Stomach (tissue), 19 donors: ENCODE measurements at places on chromosomes 13 and 19.
A peak's percentile ranks its signal among the peaks of the same experiment; 100 is the strongest.

GRCh38 chr13:94232956-94233355 lies 246.5 kb downstream of the DCT start:
- DNase-seq = no peak

GRCh38 chr13:81051873-81052272 lies 710.9 kb upstream of the SPRY2 start:
- DNase-seq = no peak

- peak; percentile 46 for DNase-seq
Measured at GRCh38 chr19:3411636-3412035, 45.3 kb downstream of the NFIC start.

- DNase-seq = no peak
Measured at GRCh38 chr19:39701291-39701690, 3.0 kb upstream of the LGALS14 start.

DNA sequence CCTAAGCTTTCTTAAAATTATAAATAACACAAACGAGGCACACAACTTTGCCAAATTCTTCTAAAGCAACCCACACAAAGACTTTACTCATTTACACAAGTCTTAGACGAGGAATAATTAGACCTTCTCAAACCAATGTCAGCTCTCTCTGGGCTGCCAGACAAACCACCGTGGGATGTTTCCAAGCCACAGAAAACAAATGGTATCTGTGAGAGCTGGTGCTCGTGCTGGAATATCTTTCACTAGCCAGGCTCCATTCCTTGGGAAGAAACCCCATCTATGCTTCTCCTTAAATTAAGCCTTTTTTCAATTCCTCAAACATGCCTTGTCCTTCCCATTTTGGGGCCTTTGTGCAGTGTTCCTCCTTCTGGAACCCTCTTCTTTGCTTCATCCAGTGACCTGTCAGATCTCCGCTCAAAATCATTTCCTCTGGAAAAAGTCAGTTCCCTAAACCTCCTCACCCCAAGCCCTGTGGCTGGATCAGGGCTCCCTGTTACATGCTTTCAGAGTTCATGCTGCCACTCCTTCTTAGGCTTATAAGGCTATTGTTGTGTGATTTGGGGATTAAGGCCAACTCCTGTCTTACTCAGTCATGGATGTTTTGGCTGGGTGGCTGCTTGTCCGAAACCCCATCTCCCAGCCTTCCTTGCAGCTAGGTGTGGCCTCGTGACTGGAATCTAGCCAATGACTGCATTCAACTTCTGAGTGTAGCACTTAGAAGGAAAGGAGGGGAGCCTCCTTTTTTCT lies 64.2 kb upstream of the GTF2F2 start:
- no peak for DNase-seq

DNA sequence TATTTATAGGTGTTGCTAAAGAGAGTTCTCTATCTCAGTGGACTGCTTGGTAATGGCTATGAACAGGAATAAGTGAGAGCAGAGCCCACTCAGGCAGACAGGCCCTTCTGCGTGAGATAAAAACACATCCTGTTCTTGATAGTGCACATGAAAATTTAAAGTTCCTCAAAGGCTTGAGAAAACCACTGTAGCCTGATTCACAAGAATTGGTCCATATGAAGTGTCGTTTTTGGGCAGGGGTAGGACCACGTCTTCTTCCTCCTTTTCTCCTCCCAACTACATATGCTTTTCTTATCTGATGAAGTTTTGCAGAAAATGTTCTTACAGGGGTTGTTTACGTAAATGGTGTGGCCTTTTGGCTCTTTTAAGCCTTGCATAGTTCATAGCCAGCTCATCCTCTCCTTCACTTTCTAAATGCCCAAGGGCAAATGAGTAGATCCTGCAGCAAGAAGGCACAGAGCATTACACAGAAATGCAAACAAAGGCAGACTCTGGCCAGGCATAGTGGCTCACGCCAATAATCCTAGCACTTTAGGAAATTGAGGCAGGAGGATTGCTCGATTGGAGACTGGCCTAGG lies 53.8 kb downstream of the RNF6 start:
- no peak for DNase-seq

DNA sequence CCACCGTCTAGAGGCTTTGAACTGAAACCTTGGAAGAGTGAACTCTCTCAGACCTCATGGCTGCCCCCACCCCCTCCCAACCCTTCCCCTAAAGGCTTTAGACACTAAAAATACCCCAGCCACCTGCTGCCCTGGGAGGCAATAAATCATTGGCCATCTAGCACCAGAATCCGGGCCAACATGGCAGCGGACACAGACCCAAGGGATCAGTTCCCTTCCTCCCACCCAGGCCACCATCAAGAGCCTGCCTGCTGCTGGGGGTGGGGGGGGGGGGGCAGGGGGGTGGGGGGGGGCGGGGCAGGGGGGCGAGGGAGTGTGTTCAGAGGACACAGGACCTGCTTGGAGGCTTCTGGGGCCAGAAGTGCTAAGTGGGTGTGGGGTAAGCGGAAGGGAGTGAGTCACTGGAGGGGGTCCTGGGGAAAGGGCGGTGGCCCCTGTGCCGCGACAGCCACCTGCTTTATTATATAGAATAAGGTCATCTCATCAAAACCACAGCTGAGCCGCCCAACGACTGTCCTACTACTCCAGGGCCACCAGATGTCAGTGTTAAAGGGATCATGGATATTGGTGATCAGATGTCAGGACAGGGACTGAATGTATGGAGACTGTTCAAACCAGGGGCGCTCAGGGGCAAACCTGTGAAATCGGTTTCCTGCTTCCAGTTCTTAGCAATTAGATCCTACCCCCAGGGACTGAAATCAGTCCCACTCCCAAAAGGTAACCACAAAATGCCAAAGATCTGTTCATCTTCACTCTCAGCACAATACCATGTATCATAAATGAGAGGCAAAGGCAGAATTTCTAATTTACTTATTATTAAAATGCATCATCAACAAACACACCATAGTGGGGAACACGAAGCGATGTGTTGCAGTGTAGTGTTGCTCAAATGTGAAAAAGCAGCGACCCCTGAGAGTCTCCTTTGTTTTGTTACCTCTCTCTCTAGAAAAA lies 24.3 kb downstream of the ARL11 start:
- DNase-seq = peak; percentile 30

DNA sequence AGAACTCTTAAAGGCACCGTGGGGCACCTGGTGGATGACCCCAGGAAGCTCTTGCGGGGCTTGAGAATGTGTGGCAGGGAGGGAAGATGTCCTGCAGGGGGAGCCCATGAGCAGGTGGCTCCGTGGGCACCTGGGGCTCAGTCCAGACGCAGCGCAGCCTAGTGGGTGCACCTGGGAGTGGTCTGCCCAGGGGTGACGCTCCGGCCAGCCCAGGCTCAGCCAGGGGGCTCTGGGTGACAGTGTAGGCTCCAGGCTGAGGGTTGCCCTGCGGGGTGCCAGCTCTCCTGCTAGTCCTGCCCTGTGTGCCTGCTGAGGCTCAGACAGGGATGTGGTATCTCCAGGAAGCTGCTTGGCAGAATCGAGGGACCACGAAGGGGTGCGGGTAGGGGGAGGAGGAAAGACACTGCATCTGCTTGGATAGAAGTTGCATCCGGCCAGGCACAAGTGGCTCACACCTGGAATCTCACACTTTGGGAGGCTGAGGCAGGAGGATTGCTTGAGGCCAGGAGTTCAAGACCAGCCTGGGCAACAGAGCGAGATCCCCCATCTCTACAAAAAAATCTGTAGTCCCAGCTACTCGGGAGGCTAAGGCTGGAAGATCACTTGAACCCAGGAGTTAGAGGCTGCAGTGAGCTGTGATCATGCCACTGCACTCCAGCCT lies 15.0 kb upstream of the PGLS start:
- DNase-seq = peak; percentile 76

GRCh38 chr13:30904043-30904442 lies 2.0 kb upstream of the MEDAG start:
- no peak for DNase-seq

- no peak for DNase-seq
Measured at GRCh38 chr13:50319635-50320255, 304.5 kb downstream of the KCNRG start.

DNA sequence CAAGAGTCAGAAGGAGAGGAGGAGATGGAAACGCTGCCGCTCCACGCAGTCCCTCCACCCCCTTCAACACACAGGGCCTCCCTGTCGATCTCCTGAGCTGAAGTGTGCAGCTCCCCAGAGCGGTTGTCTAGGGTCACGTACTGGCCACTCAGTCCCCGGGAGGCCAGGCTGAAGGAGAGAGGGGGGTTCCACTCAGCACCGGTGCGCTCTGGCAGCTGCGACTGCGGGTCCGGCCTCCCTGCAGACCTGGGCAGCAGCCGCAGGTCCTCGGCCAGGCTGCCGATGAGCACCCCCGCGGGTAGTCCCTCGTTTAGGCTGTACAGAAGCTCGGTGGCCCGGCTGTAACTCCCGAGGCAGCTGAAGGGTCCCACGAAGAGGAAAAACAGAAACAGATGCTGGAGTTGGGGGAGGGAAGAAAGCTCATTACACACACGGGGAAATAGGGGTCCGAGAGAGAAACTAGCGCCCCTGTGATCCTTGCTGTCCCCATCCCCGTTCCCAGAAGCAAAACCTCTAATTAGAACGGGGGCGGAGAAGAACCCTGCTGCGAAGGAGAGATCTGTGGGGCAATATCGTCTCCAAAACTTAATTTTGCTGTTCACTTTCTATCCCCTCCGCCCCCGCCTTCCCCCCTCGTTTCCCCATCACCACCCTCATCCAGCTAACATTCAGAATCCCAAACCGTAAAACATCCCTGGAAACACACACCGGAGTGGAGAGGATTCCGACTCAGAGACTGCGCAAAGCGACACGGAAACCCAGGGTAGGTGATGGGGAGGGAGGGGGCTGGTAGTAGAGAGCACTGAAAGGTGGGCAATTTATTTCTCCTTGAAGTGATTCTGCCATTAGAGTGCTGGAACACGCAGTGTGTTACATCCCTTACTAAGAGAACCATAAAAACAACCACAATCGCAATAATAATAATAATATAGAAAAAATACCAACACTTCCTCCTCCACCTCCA lies 1.8 kb downstream of the PCDH20 start:
- DNase-seq = peak; percentile 46

DNA sequence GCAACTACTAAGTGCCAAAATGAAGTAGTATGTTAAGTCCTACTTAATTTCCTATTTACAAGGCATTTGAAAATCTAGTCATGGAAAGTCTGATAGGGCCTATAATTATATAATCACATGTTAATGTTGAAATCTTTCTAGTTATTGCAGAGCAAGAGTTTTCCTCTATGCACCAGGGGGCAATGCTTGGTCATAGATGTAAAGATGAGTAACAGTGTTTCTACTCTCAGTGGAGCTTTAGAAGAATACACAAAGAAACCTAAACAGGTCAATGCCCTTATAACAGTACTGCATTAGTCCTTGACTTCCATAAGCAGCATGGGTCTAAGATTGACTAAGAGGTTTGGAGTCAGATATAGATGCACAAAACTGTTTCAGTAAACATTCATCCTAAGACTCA lies 218.7 kb downstream of the KCTD12 start:
- no peak for DNase-seq

- DNase-seq = peak; percentile 79
Measured at GRCh38 chr19:13795595-13796300, 505 bp downstream of the ZSWIM4 start.

DNA sequence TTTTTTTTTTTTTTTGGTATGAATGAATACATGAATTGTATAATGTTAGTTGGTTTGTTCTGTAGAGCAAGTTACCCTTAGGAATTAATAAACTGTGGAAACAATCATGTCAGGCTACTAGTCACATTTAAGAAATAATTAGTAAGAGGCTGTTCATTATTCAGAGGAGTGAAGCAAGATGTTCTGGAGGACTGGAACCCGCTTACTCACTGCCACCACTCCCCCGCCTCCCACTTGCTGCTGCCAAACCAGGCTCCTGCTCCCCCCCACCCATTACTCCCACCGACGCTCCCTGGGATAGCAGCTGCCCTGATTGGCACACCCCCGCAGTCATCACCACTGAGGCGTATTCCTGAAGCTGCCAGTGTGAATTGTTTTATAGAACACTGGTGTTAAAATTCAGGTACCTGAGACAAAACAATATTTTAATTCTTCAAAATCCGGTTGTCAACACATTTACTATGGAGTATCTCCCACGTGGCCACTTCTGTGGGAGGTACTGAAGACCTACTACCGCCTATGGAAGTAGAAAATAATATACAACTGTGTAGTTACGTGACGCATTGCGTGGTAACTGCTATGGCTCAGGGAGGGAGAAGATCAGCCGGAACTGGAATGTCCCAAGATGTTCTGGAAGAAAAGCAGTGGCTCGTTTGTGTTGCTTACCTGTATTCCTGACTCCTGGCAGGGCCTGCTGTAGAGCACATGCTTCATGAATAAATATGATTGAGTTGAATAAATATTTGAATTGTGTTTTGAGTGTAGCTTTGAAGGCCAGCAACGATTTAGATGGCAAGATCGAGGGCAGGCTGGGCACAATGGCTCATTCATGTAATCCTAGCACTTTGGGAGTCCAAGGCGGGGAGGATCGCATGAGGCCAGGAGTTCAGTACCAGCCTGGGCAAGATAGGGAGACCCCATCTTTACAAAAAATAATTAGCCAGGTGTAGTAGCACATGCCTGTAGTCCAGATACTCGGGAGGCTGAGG lies 1.7 kb downstream of the DPY19L3 start:
- DNase-seq = peak; percentile 70

DNA sequence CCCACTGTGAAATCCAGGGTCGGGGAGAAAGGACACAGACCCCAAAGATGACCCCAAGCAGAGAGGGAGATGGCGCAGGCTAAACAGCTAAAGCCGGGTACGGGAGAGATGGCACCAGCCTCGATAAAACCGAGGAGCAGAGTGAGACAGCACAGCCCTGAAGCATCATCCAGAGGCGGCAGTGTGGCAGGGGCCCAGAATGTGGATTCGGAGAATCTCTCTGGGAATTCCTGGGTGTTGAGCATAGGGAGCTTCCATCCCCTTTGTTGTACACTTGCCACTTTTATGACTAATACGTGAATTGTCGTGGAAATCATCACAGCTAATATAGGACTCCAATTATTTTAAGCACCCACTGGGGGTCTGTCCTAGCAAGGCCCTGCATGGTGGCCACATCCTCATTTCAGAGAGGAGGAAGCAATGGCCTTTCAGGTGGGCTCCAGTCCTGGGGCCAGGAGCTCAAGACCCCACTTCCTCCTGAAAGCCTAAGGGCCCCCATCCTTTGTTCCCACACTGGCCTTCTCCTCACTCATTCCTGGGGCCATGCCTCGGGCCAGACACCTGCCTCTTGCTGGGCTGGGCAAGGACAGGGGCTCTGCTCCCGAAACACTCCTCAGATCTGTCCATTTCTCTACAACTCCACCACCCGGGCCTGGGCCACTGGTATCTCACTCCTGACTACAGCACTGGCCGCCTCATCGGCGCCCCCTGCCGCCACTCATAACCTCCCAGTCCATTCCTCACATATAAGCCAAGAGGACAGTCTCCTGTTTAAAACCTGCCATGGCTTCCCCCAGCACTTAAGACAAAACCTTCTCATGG lies 29.3 kb upstream of the ATP1A3 start:
- no peak for DNase-seq

DNA sequence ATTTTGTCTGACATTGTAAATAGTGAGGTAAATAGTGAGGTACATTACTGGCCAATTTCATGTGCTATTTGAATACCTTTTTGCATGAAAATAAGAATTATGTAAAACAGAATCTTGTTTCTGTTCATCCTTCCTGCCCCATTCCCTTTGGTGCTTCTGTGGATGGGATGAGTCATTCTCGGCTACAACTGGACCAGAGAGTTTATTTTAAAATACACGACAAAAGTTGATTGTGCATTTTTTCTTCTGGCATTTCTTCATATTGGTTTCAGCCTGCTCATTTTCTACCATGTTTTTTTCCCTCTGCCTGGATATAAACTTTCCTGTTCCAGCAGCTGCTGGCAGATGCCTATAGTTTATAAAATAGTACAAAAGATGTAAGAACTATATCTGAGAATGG lies 107.5 kb downstream of the CYSLTR2 start:
- DNase-seq = no peak
